ENCODE measurements at places on chromosomes 5 and 9. TPM values are rescaled to one million over a fixed set of nuclear protein-coding genes. Genes with fewer than 3 reads are reported as not detected.
A peak's percentile ranks its signal among the peaks of the same experiment; 100 is the strongest.

GAPVD1 gene
- total RNA-seq, result 46.0 TPM

GRCh38 chr5:121497176-121497575 is 354.5 kb upstream of the FTMT start:
- no peak for DNase-seq

DNA sequence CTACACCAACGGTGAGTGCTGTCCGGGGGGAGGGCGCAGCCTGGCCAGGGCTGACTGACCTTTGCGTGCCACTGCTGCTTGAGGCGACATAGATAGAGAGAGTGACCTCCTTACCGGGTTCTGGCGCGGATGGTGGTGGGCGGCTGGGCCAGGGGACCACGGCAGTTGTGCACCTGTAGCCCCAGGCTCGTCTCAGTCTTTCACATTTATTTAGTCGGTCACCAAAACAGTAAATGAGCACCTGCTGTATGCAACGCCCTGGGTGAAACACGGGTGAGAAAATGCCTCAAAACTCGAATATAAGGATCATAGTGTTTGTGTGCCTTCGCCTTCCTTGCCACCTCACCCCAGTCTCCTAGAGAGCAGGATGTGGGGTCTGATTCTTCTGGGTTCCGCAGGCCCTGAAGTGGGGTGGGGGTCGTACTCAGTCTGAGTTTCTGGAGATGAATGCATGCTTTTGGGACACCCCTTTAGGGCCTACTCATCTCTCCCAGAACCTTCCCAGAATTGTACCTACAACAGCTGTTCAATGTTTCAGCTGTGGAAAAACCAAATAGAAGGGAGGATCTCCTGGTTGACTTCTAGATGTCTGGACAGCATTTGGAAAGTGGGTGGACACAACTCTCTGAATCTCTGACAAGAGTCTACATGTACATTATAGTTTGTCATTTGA is 714 bp downstream of the SEC24A start:
- DNase-seq, result no peak

DNA sequence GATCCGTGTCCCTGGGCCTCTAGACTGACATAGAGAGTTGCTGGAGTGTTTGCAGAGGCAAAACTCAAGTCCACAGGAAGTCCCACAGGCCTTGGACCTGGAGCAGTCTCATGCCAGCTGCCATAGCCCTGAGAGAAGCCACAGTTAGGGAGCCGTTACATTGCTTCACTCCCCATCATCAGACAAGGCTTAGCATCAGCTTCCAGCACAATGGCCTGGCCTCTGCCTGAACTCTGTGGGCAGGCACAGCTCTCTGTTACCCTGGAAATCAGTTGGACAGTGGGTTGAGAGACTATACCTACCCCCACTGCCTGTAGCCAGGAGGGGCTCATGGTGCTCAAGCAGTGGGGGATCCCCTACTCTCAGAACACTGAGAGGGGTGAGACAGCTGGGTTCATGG is 16.2 kb upstream of the C9orf72 start:
- no peak for DNase-seq

DNA sequence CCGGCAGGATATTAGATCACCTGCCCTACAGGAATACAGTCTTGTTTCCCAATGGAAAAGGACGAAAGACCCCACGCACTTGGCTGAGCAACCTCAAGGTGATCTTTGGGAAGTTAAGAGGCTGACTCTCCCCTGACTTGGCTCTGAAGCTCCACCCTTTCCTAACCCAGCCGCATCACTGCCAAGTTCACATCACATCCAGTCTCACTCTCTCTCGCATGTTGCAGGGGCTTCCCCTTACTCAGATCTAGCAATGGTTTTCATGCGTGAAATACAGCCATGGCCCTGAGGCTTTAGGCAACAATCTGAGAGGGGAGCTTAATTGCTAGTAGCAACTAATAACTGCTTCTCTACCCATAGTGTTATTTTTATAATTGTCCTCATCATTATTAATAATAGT is 211.6 kb downstream of the DOCK8 start:
- no peak for DNase-seq

DNA sequence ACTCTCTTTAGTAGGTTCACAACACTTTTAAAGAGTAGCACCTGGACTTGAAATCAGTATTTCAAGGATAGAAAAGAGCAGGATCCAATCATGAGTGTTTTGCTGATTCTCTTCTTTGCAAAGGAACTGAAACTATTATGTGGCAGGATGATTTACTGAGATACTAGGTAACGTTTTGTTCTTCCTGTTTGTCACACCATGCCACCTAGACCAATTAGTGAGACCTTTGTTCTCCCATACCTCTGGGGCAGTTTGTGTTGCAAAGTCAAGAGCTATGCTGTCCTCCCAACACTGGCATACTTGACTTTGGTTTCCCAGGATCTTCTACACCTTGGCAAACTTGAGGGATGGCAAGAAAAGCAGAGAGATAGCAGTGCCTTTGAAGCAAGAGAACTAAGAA is 43.4 kb downstream of the PPP1R2B start:
- no peak for DNase-seq

- DNase-seq, result no peak
Measured at GRCh38 chr5:69083412-69083811, 10.4 kb upstream of the SLC30A5 start.

DNA sequence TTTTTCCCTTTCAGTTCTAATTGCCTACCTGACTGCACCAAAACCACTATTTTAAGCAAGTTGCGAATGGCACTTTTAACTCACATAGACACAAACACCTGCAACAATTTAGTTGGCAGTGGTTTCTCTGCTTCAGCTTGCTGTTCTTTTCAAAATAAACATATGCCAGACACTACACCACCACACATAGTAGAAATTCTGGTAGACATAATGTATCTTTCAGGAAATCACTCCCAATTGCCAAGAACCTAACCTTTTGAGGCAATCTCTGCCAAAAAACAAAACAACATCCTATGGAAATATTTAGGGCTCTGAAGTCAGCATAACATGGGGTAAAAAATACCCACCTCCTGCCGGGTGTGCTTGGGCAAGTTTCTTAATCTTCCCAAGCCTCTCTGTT is 27.7 kb downstream of the GLIS3 start:
- no peak for DNase-seq

GRCh38 chr9:682633-683508 is 158.6 kb upstream of the DMRT1 start:
- DNase-seq, result peak; percentile 12

TGFBI gene
- 3.8 TPM for total RNA-seq

GRCh38 chr5:124823380-124823779 is 76.9 kb upstream of the ZNF608 start:
- DNase-seq, result no peak

DNA sequence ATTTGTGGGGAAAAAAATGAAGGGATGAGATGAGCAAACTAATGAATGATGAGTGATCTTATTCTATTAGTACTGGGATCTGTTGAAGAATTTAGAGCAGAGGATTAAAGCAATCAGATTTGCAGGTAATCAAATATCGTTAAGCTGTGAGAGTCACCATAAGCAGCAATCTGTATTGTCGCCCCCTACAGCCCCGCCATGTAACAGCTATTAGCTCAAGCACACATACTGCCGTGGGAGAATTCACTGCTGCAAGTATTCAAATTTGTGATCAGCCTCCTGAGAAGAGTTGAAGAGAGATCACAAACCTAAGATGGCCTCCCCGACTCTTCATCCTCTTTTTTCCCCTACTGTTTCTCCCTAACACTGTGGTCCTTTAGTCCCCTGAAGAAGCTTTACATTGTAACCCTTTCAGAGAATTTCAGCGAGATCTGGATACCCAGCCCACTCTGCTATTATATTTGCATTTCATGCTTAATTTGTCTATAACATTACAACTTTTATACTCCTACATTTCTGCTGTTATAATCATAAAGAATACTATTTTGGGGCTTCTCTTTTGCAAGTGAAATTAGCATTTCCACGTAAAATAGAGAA is 28.5 kb upstream of the PHF24 start:
- no peak for DNase-seq

GRCh38 chr5:147855774-147856069 is 22.8 kb upstream of the SCGB3A2 start:
- DNase-seq, result no peak

DNA sequence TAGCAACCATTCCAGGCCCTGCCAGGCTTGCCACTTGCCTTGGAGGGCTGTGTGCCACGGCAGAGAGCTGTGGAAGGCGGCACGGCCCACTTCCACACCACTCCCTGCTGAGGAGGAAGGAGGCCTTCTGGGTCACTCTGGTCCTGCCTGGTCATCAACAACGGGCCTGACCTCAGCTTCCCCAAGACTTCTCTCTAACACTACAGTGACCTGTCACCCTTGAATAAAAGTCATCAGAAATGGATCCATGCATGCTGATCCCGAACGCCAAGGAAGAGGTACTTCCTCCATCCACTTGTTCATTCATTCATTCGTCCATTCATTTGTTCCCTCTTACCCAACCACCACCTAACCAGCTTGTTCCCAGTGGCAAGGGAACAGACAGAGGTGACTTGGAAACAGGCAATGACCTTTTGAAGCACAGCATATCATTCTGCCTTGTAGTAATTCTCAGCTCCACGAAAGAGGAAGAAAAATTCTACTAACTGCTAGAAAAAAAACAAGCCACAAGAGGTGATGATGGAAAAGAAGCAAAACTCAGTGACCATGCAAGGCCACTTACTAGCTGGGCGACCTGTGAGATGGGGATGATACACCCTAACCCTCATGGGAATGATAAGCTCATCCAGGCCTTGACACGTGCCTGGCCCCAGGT is 58.6 kb downstream of the STK10 start:
- no peak for DNase-seq

DNA sequence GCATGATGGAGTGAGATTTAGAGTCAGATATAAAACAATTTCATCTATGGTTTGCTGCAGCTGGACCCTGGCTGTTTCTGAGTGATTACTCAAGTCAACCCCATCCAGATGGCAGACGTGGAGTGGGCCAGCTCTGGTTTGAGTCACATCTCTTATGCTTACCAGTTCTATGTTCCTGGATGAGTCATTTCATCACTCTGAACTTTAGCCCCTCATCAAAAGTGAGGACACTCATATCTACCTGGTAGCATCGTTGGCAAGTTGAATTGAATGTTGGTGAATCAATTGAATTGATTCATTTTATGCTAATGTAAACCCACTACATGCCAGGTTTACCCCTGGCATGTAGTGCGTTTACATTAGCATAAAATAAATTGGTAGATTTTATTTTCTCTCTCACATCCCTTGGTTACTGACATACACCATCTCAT is 176.4 kb downstream of the FGF18 start:
- no peak for DNase-seq

- DNase-seq, result no peak
Measured at GRCh38 chr9:86575825-86576525, 221.8 kb upstream of the TUT7 start.

- no peak for DNase-seq
Measured at GRCh38 chr5:152218694-152219093, 186.4 kb downstream of the NMUR2 start.

DNA sequence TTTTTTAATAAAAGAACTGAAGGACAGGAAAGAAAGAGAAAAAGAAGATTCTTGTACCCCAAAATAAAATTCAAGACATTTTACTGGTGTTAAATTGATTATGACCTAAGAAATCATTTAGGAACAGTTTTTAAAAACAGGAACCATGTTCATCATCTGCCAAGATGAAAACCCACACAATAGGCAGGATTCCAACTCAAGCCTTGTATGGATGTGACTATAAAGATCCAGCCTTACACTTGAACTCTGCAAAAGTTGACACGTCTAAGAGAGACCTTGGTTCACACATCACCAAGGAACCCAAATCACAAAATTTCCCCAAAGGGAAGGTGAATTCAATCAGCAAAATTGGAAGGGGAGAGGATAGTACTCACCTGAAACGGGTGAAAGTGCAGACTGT is 82.6 kb downstream of the SMIM23 start:
- DNase-seq, result no peak

BTNL9 gene
- not detected for total RNA-seq

DNA sequence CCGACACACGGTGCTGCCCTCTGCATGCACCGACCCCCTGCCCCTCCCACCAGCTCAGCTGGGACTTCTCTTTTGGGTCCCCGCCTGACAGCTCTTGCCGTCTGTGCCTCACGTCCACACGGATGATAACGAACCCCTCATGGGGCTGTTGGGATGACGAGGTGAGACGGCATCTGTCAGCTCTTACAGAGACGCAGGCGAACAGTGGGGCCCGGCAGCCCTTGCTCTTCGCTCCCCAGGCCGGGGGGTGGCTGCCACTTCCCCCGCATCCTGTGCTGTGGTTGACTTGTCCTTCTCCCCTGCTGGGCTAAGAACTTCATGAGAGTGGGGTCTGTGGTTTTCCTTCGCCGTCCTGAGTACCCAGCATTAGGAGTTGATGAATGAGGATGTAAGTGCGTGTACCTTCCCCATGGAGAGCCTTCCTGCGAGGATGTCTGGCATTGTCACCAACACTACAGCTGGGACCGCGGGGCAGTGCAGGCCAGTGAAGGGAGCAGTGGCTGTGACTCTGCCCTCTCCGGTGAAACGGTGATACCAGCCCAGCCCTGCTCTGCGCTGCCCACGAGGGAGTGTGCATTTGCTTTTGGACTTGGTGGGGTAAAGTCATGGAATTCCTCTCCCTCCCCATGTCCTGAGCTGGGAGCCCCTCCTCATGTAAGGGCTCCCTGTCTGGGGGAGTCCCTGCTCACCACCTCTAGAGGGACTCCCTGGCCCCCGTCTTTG is 23.2 kb downstream of the HK3 start:
- no peak for DNase-seq

- peak; percentile 62 for DNase-seq
Measured at GRCh38 chr9:6007058-6007769, 8.2 kb downstream of the RANBP6 start.

SLC6A3 gene
- not detected for total RNA-seq

ADGRD2 gene
- total RNA-seq, result not detected

TMEM252 gene
- total RNA-seq, result not detected

DNA sequence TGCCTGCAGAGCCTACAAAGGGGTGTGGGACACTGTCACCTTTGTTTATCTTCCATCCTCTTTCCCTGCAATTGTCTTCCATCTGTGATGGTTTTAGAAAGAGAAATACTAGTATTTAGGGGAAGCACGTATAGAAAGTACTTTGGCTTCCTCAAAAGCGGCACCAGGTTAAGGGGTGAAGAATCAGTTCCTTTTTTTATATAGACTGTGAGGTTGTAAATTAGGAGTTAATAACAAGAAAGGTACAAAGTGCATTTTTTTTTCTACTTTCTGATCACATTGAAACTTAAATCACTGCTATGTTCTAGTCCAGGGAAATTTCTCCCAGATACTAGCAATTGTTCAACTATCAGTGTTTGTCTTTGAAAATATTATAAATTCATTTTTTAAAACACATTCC is 219.3 kb downstream of the CEMIP2 start:
- no peak for DNase-seq

DNA sequence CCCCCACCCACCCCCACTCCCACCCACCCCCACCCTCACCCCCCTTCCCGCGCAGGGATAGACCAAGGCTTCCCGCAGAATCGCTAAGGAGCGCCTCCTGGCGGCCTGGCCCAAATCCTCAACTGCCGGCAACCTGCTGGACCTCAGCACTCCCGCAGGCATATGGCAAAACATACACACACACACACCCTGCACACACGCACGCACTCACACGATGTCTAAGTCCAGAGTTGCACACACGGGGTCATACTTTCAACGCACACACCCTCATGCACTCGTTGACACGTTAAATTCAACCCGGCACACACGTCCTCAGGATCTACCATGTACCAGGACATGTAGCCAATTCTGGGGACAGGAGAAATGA is 1.7 kb downstream of the CPLX2 start:
- DNase-seq, result no peak

GRCh38 chr5:114360816-114361723 is 800 bp upstream of the KCNN2 start:
- peak; percentile 74 for DNase-seq

GRCh38 chr5:124333298-124333979 is 413.0 kb downstream of the ZNF608 start:
- no peak for DNase-seq

Measured in progenitor cell of endocrine pancreas (in vitro differentiated cells).